ENCODE measurements at places on chromosomes 2 and 18. TPM values are rescaled to one million over a fixed set of nuclear protein-coding genes. Genes with fewer than 3 reads are reported as not detected.
A peak's percentile ranks its signal among the peaks of the same experiment; 100 is the strongest.

The TXNDC9 gene
- polyA plus RNA-seq, result 18.6 TPM

The MSTN gene
- 0.04 TPM for polyA plus RNA-seq

The CRACDL gene
- polyA plus RNA-seq, result 1.6 TPM

The PFN4 gene
- 0.27 TPM for polyA plus RNA-seq

GRCh38 chr2:105143467-105144151 lies 97.9 kb upstream of the GPR45 start:
- no peaks in the 10 kb centered on the region for H3K36me3 ChIP-seq
- no peaks in the 10 kb centered on the region for H3K4me1 ChIP-seq
- no peak for DNase-seq
- H3K4me3 ChIP-seq, result no peak overlapping the region
- peaks cover 45% of the 10 kb centered on the region for H3K27me3 ChIP-seq

DNA sequence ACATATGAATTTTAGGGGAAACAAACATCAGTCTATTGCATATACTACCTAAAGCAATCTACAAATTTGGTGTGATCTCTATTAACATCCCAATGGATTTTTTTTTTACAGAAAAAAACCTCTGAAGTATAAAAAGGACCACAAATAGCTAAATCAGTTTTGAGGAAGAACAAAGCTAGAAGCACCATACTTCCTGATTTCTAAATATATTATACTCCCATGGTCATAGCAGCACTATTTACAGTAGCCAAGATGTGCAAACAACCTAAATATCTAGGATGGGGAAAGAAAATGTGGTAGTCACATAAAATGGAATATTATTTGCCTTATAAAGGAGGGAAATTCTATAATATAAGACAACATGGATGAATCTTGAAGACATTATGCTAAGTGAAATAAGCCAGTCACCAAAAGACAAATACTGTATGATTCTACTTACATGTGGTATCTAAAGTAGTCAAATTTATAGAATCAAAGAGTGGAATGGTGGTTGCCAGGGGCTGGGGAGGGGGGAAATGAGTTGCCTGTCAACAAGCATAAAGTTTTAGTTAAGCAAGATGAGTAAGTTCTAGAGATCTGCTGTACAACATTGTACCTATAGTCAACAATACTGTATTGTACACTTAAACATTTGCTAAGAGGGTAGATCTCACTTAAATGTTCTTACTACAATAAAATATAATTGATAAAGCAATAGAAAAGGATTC lies 17.6 kb upstream of the CASP8 start:
- H3K27me3 ChIP-seq, result no peaks in the 10 kb centered on the region
- no peak overlapping the region for H3K27ac ChIP-seq
- H3K36me3 ChIP-seq, result no peaks in the 10 kb centered on the region
- no peaks in the 10 kb centered on the region for H3K4me1 ChIP-seq
- no peak for DNase-seq

DNA sequence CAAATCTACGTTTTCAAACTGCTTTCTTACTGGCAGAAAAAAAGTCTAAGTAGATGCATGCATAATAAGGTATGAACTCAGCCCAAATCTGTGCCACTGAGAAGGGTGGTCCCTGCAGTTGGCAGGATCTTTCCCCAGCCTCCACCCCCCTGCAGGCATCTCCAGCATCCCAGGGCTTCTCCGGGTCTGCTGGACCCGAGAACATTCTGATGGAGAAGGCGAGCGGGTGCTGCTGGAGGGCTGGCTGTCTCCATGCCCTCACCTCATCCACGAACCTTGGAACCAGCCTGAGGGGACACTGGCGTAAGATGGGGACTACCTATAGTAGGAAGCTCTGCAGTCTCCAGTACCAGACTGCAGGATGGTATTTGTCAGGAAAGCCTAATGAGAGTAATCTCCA lies 198.9 kb downstream of the HDAC4 start:
- no peaks in the 10 kb centered on the region for H3K4me1 ChIP-seq
- DNase-seq, result no peak
- no peaks in the 10 kb centered on the region for H3K27me3 ChIP-seq
- no peaks in the 10 kb centered on the region for H3K36me3 ChIP-seq

- no peak overlapping the region for H3K4me3 ChIP-seq
- DNase-seq, result peak; percentile 11
- no peaks in the 10 kb centered on the region for H3K27me3 ChIP-seq
Observed at GRCh38 chr2:40281021-40281940, 170.6 kb downstream of the SLC8A1 start.

DNA sequence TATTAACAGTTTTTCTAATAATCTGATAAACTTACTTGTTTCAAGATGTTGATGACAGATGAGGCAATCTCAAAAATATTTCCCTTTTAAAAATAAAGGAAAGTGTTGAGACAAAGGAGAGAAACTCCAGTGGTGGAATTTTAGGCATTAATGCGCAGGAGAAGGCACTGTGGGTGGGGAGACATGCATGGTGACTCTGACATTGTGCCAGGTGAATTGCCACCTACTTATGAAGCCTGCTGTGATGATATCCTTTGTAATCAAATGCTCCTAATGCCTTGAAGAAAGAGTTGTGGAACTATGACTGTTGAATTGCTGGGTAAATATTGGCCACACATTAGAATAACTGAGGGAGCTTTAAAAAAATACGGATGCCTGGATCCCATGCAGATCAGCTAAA lies 101.4 kb downstream of the PLA2R1 start:
- peak; percentile 61 for DNase-seq
- H3K4me1 ChIP-seq, result peaks cover 29% of the 10 kb centered on the region
- H3K36me3 ChIP-seq, result peaks cover 1% of the 10 kb centered on the region

DNA sequence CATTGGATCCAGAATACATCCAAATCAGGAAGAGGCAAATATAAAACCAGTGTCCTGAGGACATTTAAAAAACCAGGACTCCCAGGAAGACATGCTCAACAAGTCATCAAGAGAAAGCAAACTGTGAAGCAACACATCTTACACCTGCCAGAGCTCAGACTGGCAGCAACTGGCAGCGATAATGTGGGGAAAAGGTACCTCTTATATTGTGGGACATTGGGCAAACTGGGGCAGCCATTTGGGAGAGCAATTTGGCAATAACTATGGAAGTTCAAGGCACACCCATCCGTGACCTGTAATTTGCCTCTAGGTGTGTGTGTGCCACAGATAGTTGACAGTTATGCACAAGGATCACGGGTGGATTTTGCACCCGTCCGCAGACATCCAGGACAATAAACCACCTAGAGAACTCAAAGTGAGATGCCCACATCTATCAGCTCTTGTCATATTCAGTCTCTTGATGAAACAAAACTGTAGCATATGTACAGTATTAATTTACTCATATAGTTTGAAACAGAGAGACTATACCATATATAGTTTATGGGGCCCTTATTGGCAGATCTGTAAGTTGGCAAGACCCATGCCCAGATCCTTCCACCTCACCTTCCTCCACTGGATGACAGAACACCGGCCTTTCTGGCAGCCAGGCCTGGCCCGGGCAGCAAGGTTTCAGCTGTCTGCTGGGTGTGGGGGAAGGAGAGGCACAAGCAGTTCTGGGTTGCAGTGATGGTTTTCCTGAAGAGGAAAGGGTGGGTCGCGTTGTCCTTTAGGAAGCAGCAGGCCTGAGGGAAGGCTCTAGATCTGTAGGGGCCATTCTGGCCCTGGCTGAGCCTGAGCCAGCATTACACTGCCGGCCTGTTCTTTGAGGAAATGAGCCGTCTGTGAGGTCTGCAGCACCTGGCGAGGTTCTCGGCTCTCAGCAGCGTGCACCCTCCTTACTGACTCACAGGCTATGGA lies 18.8 kb downstream of the HJURP start:
- DNase-seq, result no peak
- H3K27me3 ChIP-seq, result no peaks in the 10 kb centered on the region
- no peak overlapping the region for H3K4me3 ChIP-seq
- no peak overlapping the region for H3K27ac ChIP-seq
- no peaks in the 10 kb centered on the region for H3K36me3 ChIP-seq
- no peaks in the 10 kb centered on the region for H3K4me1 ChIP-seq

DNA sequence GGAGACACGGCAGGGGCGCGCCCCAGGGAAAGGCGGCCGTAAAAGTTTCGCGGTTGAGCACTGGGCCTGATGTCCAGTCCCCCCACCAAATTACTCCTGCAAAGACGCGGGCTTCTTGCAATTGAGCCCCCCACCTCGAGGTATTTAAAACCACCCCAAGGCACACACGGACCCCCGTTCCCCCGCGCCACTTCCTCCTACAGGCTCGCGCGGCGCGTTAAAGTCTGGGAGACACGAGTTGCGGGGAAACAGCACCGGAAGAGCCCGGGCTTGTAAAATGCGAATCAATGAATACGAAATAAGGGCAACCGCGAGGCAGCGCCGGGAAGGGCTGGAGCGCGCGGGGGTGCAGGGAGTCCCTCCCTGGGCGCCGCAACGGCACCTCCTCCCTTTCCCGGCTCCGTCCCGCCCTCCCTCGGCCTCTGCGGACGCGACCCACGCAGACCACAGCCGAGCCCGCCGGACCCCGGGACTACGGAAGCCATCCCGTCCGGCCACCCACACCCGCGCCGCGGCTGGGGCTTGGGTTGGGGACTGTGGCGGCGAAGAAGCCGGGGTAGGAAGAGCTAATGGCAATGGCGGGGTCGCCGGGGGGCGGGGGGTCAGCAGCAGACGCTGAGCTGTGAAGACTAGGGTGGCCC lies 918 bp upstream of the NETO1 start:
- H3K4me1 ChIP-seq, result no peaks in the 10 kb centered on the region
- H3K27ac ChIP-seq, result no peak overlapping the region
- no peak overlapping the region for H3K4me3 ChIP-seq
- no peaks in the 10 kb centered on the region for H3K36me3 ChIP-seq
- no peak for DNase-seq
- H3K27me3 ChIP-seq, result no peaks in the 10 kb centered on the region

DNA sequence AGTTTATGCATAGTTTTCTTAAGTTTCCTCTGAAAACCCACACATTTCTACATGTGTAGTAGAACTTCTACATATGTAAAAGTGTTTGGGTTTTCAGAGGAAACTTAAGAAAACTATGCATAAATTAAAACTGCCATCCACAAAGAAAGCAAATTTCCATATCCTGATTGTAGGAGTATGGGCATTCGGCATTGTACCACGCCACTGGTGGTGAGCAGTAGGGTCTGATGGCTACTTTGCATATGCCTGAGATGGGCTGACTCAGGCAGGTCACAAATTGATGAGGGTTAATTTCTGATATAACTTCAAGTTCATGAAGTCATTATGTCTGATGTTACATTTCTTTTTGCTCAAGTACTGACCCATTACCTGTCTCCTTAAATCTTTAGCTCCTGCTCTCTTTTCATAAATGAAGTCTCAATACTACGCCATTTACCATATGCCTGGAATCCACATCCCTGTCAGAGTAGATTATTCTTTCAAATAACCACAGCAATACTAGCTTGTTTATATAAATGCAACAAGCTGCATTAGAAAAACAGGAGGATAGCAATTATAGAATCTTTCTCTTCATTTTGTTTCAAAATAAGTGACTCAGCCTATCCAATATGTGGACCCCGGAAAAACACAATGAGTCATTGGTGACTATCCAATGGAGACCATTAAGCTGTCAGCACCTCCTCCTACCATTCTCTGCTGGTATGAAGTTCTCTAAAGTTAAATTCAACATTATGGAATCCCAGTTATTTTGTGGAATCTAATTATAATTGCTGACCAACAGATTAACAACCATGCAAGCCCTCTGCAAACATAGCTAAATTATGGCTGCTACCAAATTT lies 355.2 kb upstream of the UBE2E3 start:
- peak; percentile 21 for DNase-seq
- H3K27ac ChIP-seq, result no peak overlapping the region
- H3K27me3 ChIP-seq, result no peaks in the 10 kb centered on the region
- H3K4me3 ChIP-seq, result no peak overlapping the region
- H3K36me3 ChIP-seq, result no peaks in the 10 kb centered on the region

- no peaks in the 10 kb centered on the region for H3K27me3 ChIP-seq
- peaks cover 8% of the 10 kb centered on the region for H3K4me1 ChIP-seq
- no peak for DNase-seq
- no peaks in the 10 kb centered on the region for H3K36me3 ChIP-seq
Observed at GRCh38 chr2:141029428-141030078, 1101.3 kb downstream of the LRP1B start.

DNA sequence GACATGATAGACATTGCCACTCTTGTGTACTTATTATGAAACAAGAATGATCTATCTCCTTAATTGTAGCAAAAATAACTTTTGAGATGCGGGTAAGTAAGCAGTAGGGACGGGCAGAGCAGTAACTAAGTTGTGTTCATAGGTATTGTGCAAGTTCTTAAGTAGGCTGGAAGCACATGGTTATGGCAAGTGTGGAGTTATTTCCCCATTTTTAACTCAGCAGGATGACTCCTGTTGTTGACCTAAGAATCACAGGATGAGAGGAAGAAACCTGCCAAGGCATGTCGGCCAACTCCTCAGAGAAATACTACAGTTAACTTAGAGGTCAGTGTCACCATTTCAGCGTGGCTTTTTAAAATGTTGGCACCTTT lies 51.1 kb upstream of the FN1 start:
- DNase-seq, result no peak
- no peaks in the 10 kb centered on the region for H3K27me3 ChIP-seq
- H3K27ac ChIP-seq, result no peak overlapping the region
- H3K36me3 ChIP-seq, result no peaks in the 10 kb centered on the region

- H3K4me3 ChIP-seq, result no peak overlapping the region
- no peaks in the 10 kb centered on the region for H3K4me1 ChIP-seq
- H3K36me3 ChIP-seq, result no peaks in the 10 kb centered on the region
Observed at GRCh38 chr18:62784338-62784965, 69.1 kb downstream of the PHLPP1 start.

Measured in endothelial cell of umbilical vein (primary cell).